HuH-7 (cell line): ENCODE measurements at places on chromosomes 5 and 9.

DNA sequence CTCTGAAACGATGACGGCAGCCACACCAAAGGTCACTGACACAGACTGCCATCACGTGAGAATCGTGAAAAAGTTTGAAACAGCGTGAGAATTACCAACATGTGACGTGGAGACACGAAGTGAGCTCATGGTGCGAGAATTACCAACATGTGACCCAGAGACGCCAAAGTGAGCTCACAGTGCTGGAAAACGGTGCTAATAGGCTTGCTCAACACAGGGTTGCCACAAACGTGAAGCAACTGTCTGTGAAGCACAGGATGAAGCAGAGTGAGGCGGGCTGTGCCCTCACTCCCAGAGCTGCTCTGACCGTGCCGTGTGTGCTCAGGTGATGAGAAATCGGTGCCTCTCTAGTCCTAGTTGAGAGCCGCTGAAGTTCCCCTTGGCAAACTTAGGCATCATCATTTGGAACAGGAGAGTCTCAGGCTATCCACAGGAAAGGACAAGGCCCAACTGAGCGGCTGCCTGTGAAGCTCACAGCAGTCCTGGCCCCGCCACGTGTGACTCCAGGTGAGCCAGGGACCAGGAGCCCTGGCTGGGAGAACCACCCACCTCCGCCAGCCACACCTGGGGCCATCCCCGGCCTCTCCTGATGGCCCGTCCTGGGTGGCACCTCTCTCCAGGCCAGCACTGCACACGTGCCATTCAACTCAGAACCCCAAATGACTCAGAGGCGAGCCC, 29.8 kb upstream of the SLC6A3 start:
- no peak for DNase-seq

DNA sequence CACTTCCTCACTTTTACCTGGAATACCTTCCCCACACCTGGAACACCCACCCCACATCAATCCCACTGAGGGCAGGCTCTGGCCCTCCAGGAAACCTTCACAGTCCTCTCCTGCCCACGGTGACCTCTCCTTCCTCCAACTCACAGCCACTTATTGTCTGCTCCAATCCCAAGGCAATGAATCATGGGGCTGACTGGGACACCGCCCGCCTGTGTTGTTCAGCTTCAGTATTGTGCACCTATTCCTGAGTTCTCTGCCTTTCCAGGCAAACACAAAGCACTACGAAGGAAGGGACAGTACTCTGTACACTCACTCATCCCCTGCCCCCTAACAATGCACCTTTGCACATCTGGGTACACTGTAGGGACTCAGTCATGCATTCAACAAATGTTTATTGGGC, 7.3 kb downstream of the PCDH1 start:
- no peak for DNase-seq

GRCh38 chr9:137227054-137227852, at the start of gene RNF224:
Gene RNF224, plus strand, starts transcription at chr9:137227502. Its CDS starts 834 bp downstream, at chr9:137228336.
- DNase-seq, result peak; percentile 97

GRCh38 chr5:134873494-134873893, 677 bp upstream of the TXNDC15 start:
- no peak for DNase-seq

- DNase-seq, result no peak
Measured at GRCh38 chr5:79982136-79982535, 8.9 kb downstream of the MTX3 start.

- peak; percentile 16 for DNase-seq
Measured at GRCh38 chr5:163695830-163696578, 190.6 kb downstream of the MAT2B start.

GRCh38 chr5:97751540-97751939, 568.5 kb upstream of the RIOK2 start:
- no peak for DNase-seq

DNA sequence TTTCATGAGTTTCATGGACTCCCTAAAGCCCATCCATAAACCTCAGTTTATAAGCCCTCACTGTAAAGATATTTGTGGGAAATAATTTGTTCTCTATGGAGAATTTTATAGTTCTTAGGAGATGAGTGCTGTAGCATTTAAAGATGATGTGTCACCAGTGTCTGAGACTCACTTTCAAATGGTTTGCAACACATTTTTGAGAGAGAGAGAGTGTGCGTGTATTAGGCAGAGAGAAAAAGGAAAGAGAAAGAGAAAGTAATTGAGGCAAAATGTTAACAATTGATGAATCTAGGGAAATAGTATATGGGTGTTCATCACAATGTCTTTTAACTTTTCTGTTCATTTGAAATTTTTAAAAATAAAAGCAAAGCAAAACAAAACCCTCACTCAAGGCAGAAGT, 479.0 kb downstream of the ZSWIM6 start:
- DNase-seq, result no peak

- DNase-seq, result no peak
Measured at GRCh38 chr5:158514319-158514985, 585.3 kb downstream of the EBF1 start.

- no peak for DNase-seq
Measured at GRCh38 chr5:12315461-12315860, 411.2 kb upstream of the CTNND2 start.

- peak; percentile 71 for DNase-seq
Measured at GRCh38 chr9:127931092-127931881, 710 bp upstream of the PIP5KL1 start.

- DNase-seq, result no peak
Measured at GRCh38 chr9:114532561-114533237, 27.4 kb upstream of the WHRN start.

- peak; percentile 60 for DNase-seq
Measured at GRCh38 chr9:91419222-91420191, 4.1 kb downstream of the NFIL3 start.

DNA sequence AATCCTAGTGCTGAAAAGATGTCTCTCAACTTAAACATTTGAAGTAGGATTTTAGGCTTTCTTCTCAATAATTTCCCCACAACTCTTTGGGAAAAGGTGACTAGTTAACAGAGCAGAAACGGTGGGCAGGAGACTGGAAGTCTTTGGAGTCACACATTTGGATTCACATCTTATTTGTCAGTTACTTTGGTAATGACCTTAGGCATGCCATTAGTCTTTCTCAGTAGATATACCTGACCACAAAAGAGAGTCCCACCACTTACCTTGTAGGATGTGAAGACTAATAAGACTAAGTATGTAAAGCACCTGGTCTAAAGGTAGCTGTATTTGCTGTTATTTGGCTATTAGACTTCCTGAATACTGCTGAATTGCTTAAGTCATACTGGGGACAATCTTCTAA, 35.4 kb downstream of the DAP start:
- no peak for DNase-seq

- no peak for DNase-seq
Measured at GRCh38 chr9:135732569-135733257, 30.7 kb downstream of the KCNT1 start.

DNA sequence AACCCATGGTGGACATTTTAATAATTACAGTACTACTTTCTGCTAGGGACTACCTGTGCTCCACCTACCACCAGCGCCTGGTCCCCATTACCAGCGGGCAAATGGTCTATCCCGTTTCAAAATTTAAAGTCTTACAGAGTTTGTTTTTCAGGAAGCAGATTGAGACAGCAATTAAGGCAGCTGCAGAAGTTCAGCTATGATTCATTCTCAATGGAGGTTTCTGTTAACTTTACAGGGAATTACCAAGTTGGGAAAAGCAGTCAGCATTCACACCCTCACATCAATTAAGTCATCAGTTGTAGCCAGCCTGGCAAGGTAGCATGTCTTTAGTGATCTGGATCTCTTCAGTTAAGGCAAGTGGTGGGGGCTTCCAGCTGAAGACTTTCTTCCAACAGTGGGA, 410.6 kb upstream of the DAB2 start:
- DNase-seq, result no peak

DNA sequence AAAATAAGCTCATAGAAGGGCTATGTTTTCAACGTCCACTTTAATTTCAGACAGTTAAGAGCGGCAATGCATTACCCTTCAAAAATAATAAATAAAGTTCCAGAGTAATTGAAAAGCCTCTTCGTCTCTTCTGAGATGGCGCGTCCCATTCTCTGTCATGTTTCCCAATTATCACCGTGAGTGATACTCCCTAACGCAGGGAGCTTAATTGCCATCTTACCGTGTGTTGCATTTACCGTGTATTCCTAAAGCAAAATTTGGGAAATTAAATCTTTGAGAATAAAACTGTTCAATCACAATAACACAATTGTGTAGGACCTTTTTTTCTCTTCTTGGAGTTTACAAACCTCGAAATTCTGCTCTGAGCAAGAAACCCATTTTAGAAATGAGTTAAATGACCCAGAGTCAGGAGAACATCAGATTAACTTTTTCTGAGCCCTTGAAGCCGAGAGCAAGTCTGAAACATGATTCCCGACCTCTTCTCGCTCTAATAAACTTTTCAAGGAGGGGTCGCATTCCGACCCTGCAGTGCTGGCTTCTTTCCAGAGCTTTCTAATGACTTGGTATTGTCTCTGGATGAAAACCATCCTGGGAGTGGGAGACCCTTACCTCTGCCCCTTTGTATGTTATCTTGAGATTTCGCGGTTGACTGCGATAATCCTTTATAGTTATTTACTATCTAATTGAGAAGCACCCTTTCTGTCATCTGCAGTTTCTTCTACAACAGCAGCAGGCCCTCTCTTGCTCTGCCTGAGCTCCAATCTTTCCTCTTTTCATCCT, 251.5 kb downstream of the FSTL4 start:
- DNase-seq, result no peak

GRCh38 chr5:139676951-139677735, 29.0 kb downstream of the CXXC5 start:
- DNase-seq, result no peak

DNA sequence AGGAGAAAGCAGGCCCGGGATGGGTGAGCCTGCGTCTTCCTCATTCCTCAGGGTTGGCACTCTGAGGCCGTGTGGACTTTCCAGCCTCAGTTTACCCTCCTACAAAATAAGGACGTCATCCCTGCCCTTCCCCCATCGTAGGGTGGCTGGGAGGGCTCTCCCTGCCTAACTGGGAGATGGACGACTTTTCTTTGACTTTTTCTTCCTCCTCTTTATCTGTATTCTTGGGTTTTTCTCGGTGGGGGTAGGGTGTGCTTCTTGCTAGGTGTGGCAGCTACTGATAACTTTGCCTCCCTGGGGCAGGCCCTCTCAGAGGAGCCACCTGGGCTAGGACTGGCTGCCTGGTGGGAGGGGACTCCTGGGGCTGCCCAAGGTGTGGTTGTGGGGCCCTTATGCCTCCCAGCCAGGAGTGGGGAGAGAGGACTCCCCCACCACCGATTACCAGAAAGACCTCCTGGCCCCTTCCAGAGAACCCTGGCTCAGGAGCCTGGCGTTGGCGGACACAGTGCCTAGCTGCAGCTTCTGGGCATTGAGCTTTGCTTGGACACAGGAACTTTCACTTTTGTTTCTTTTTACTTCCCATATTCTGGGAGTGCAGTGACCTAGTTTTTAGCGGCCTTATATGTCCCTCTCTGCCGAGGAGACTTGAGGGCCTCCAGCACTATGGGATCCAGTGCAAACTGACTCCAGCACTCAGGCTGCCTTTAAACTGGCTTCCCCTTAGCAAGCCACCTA, 6.1 kb downstream of the GLIPR2 start:
- no peak for DNase-seq

- DNase-seq, result no peak
Measured at GRCh38 chr5:180329606-180330269, 23.4 kb downstream of the GFPT2 start.

DNA sequence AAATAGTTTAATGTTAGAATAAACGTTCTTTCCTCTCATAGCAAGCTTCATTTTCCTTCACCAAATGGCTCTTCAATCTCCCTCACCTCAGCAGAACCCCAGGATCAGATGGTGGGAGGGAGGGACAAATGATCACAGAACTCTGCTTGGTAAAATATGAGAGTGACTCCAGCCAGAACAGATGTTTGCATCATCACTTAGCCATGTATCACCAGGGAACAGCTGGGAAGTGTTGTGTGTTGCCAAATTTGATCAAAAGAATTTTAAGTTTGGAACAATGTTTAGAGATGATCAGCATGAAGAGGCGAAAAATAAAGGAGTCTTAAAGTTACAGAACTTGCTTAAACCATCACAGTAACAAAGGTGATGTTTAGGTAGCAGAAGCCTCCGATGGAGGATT, 115.7 kb downstream of the FRMD3 start:
- DNase-seq, result no peak

DNA sequence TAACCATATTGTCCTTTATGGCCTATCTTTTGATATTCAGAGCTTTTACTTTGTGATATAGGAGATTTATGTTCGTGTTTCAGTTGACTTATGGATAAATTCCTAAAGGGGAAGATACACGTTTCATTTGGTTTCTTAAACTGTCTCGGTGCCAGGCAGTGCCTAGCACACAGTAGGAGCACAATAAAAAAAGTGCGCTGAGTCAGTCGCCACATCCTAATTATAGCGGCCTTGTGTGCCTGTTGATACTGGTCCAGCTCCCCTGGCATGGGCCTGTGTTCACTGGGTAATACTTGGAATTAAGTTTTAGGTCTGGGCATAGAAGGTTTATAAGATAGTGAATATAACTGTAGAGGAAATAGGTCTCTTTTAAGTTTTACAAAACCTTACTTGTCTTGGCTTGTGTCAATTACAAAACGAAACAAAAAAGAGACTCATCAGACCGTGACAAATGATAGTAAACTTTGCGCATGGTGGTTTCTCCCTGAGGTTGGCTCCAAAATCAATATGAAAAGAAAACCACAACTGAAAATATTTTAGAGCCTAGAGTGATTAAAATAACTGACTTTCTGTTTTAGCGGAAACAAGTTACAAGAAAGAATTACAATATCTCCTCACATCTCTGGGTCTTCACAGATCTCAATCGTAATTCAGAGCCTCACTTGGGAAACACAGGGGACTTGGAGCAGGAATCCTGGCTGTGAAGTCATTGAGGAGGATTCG, 84.8 kb downstream of the MVB12B start:
- DNase-seq, result no peak

DNA sequence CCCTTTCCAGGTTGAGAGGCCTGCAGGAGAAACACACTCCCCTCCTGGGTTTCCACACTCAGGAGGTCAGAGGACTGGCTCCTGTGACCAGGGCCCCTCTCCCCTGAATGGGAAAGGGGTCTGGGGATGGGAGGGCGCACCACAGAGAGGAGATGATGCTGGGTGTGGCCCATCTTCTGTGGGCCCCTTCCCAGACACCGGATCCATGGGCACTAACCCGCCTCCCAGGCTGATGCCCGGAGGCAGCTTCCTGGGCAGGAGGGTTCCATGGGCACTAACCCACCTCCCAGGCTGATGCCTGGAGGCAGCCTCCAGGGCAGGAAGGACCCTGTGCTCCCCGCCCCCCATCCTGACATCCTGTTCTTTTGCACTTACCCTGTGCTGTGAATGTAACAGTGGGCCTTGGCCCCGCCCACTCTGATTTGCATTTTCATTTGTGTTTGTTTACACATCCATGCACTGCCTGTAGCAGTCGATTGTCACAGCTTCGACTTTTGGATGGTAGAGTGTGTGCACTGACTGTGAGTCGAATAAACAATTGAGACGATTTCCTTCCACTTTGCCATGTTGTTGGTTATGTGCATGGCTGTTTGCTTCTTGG, 9.3 kb upstream of the DOLPP1 start:
- DNase-seq, result no peak
